ENCODE measurements at places on chromosomes 5 and 9.

DNA sequence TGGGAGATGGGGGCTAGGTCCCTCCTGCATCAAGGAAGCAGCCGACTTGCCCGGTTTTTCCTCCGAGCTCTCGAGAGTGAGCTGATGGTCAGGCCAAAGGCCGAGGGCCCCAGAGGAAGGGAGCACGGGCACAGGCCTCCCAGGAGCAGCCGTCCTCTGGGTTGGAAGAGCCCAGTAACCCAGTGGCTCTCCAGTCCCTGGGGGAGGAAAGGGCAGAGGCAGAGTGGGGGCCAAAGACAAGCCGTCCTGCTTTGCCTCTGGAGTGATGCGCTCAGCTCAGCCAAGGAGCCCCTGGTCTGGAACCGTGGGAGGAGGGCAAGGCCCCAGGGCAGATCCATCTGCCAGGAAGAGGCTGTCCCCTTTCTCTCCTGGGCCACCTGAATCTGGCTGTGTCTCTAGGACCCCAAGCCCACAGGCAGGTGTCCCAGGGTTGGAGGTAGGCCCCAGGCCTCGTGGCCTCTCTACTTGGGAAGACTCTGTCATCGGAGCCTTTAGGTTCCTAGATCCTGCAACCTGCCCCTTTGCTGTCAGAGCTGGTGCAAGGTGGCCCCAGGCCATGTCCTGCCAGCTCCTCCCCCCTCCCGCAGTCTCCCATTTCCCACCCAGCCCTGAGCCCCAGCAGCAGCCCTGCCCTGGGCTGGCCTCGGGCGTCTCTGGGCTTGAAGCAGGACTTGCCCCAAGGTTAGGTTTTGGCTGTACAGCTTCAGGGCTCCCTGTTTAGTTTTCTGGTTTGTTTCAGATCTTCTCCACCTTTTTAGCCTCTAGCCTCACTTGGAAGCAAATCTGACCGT lies 224.1 kb downstream of the CACNA1B start:
- no peaks in the 10 kb centered on the region for H3K36me3 ChIP-seq
- no peaks in the 10 kb centered on the region for H3K4me1 ChIP-seq
- no peak overlapping the region for H3K4me3 ChIP-seq
- H3K27me3 ChIP-seq = no peaks in the 10 kb centered on the region
- no peak for DNase-seq

GRCh38 chr9:130444565-130445221 lies at the start of gene ASS1:
Gene ASS1 (plus strand): TSS chr9:130444961. CDS start chr9:130452229, 7,268 bp downstream.
- no peaks in the 10 kb centered on the region for H3K36me3 ChIP-seq
- DNase-seq = no peak
- peaks cover 22% of the 10 kb centered on the region for H3K4me1 ChIP-seq
- H3K27me3 ChIP-seq = peaks cover 8% of the 10 kb centered on the region

- no peak overlapping the region for H3K4me3 ChIP-seq
- H3K36me3 ChIP-seq = no peaks in the 10 kb centered on the region
- no peaks in the 10 kb centered on the region for H3K4me1 ChIP-seq
- H3K27ac ChIP-seq = no peak overlapping the region
- no peaks in the 10 kb centered on the region for H3K27me3 ChIP-seq
Observed at GRCh38 chr9:74771262-74771585, 116.5 kb downstream of the TRPM6 start.

DNA sequence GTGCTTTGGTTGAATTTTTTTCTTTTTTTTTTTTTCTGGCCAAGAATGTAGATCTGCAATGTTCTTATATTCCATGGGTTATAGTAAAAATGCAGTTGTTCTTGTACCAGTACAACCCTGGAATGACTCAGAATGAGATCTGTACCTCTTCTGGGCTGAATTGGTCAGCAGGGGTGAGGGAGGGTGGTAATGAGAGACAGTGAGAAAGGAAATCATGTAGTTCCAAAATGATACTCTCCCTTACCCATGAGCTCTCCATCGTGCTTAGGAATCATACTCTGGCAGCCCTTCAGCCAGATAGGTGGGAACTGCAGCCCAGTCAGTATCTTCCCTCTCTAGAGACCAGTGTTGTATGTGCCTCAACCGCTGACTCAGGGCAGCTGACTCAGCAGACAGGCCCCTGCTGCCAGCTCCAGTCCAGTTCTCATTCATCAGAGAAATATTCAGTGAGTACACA lies 2.1 kb upstream of the GLIS3 start:
- peak; percentile 95 for DNase-seq
- H3K4me3 ChIP-seq = no peak overlapping the region
- no peaks in the 10 kb centered on the region for H3K36me3 ChIP-seq
- no peaks in the 10 kb centered on the region for H3K27me3 ChIP-seq
- H3K27ac ChIP-seq = peak overlapping the region; percentile 74
- H3K4me1 ChIP-seq = peaks cover 36% of the 10 kb centered on the region

GRCh38 chr5:170440771-170441392 lies 51.7 kb upstream of the KCNMB1 start:
- DNase-seq = no peak
- H3K27ac ChIP-seq = no peak overlapping the region
- no peak overlapping the region for H3K4me3 ChIP-seq
- no peaks in the 10 kb centered on the region for H3K4me1 ChIP-seq
- H3K36me3 ChIP-seq = no peaks in the 10 kb centered on the region
- H3K27me3 ChIP-seq = no peaks in the 10 kb centered on the region

All from astrocyte (in vitro differentiated cells and primary cell).